Lower lobe of right lung (tissue), 2 donors: ENCODE measurements at places on chromosomes 1 and 21.

GRCh38 chr1:30770150-30770549 lies 12.6 kb upstream of the LAPTM5 start:
- no peak for DNase-seq

DNA sequence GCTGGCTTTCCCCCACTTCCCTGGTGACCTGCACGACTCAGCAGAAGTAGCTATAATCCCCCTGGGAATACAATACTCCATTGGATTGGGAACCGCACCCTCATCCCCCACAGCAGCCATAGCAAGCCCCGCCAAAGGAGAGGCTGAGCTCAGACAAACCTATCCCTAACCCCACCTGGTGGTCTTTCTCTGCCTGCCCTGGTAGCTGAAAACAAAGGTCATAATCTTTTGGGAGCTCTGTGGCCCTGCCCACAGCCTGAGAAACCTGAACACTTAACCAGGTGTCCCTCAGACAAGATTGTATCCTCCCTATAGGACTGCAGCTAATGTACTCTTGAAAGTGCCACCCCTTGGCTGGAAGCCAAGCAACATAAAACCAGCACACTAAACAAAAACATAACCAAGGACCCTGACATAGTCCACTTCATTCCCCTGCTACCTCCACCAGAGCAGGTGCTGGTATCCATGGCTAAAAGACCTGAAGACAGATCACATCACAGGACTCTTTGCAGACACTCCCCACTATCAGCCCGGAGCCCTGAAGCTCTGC lies 71.6 kb upstream of the RUNX1 start:
- no peak for DNase-seq

DNA sequence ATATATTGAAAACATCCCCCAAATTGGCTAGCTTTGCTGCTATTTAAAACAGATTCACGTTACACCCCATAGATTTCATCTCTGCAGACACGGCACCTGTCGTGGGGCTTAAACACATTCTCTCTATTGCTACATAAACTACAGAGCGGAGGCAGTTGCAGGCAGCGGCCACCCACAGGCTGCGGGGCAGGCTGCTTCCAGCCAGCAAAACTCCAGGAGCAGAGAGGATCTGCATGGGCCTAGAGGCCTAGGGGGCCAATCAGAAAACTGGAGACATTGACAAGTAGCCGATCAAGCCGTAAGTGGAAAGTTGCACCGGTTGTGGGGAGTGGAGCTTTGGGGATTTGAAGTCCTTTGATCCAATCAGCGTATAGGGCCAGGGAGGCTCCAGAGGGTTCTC lies 129.0 kb upstream of the KLHDC7A start:
- no peak for DNase-seq

GRCh38 chr1:115239426-115239825 lies 98.6 kb downstream of the NGF start:
- DNase-seq, result no peak

DNA sequence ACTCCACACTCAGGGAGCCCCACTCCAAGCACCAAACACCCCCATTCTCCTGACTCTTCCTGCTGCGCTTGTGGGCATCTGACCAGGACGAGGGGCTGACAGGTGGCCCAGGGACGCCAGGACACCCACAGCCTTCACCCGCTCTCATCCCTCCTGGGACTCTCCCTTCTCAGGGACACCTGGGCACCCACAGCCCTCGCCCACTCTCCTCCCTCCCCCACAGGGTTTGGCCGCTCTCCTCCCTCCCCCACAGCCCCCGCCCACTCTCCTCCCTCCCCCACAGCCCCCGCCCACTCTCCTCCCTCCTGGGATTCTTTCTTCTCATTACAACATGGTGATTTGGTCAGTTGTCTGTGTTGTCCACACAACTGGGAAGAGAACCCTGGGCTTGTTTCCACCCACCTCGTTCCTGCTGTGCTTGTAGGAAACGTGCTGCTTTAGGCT lies 43.4 kb downstream of the PRDM15 start:
- DNase-seq, result no peak

- no peak for DNase-seq
Measured at GRCh38 chr1:72037745-72038343, 244.5 kb downstream of the NEGR1 start.

GRCh38 chr1:65429806-65430205 lies 9.3 kb downstream of the LEPR start:
- DNase-seq, result no peak

DNA sequence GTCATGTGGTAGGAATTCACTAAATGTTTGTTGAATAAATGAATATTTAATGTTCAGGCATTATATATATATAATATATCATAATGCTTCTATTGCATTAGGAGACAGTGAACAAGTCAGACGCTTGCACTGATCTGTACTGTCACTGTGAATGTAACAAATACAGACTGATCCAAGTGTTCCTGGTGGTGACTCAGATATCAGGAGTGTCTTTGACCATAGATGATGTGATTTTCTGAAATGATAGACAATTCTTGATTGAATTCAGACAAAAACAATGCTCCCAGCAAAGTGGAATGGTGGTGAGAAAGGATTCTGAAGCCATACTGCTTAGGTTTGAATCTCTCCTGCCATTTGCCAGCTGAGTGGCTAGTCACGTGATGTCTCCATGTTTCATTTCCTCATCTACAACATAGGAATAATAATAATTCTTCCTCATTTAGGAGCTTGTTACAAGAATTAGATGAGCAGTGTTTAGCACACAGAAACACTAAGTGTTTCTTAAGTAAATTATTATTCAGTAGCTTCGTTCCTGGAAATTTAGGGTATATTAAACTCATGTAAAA lies 71.0 kb downstream of the OLFML2B start:
- no peak for DNase-seq

DNA sequence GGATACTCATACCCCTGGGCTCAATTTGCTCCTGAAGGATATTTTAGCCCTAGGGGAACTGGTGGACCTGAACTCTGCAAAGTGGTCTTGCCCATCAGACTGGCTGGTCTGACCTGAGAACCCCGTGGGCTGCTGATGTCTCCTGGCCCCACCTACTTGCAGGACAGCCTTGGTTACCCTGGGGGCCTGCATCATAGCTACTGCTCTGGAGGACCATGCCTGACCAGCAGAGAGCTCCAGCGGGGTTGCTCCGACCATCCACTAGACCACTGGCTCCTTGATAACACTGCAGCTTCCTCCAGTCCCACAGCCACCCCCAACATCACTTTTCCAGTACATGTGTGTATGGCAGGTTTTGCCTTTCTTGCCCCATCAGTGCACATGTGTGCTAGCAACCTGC lies 331.6 kb upstream of the BRINP3 start:
- no peak for DNase-seq

DNA sequence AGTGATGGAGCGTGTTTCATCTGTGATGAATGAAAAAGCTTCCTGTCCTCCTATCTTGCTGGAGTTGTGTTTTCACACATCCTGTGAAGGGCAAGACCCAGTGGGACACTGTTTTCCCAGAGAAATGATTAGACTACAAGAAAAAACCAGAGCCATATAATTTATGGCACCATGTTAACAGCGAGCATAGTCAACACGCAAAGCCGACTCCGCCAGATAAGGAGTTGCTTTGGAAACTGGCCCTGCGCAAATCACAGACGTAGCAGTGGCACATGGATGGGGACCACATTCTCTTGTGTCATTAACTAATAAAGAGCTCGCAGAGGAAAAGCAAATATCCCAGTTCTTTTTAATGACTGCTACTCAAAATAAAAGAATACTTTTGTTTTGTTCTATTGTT lies 471.2 kb upstream of the RUNX1 start:
- no peak for DNase-seq

DNA sequence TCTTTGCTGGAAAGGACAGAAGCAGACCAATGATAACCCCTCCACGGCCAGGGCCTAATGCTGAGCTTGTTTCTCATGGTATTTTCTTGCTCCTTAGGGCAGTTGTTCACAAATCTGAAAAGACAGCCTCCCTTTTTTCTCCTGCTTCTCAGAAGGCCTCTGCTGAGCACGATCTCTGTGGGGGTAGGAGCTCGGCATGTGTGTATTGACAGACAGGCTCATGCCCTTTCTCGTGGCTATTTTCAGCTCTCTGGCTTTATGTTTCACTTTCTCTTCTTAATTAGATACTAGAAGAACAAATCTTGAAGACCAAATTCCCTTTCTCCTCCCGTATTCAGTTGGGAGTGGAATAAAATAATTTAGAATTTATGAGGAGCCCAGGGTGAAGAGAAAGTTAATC lies 768 bp upstream of the RIIAD1 start:
- DNase-seq, result no peak

GRCh38 chr1:243261390-243261789 lies 5.5 kb downstream of the SDCCAG8 start:
- DNase-seq, result no peak

GRCh38 chr1:5662744-5663126 lies 329.5 kb downstream of the NPHP4 start:
- DNase-seq, result no peak

DNA sequence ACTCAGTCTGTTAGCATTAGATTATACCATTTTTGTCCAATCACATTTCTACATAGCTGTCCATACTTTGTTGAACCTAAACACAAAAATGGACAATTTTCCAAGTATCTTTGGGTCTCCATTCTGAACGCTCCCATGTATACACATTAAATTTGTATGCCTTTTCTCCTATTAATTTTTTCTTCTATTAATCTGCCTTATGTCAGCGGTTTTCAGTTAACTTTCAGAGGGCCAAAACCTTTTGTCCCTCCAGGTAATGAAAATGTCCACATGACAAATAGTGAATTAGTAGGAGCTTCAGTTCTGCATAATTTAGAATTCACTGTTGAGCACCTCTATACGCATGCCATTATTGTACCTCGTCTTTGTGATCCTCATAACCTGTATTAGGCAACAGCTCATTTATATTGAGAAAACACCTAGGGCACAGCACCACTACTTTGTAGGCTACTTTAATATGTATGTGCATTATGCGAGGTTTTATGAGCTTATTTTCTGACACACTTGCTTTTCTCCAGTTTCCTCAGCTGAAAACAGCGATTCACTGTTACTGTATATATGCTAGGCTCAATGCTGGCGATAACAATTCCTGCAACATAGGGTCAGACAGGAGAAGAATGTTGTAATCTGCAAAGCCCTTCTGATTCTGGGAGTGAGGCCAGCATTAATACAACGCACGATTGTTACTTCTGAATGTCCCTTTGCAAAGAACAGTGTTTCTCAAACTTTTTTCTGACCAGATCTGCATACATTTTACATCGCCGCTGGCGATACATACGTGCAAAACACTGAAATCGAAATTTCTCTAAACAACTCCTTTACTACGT lies 1.1 kb upstream of the ABCD3 start:
- DNase-seq, result no peak

DNA sequence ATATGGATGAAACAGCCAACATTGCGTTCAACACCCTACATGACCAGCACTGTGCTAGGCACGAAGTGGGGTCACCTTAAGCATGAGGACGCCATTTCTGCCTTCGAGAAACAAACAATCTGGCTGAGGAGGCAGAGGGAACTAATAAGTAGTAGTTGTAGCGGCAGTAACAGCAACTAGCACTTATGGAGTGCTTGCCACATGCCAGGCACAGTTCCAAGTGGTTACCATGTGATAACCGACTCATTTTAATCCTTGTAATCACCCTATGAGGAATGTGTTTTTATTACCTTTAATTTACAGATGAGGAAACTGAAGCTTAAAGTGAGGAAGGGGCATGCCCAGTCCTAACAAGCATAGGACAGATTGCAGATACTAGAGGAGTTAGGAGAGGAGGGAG lies 33.7 kb downstream of the KCND3 start:
- DNase-seq, result no peak

DNA sequence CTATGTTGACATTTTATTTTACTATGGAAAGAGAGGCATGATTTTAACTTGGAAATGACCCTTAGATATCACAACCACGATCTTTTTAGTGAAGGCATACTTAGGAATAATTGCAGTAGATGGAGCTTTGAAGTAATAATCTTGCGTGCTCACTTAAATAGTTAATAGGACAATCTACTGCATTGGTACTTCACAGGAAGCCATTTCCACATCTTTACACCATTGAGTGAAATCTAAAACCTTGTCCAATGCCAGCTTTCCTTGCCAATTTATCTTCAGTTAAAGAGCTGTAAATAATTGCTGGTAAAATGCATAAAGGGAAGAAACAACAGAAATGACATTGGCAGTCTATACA lies 586.3 kb downstream of the ADGRL2 start:
- no peak for DNase-seq

GRCh38 chr1:24311234-24311633 lies 7.9 kb upstream of the GRHL3 start:
- DNase-seq, result no peak

DNA sequence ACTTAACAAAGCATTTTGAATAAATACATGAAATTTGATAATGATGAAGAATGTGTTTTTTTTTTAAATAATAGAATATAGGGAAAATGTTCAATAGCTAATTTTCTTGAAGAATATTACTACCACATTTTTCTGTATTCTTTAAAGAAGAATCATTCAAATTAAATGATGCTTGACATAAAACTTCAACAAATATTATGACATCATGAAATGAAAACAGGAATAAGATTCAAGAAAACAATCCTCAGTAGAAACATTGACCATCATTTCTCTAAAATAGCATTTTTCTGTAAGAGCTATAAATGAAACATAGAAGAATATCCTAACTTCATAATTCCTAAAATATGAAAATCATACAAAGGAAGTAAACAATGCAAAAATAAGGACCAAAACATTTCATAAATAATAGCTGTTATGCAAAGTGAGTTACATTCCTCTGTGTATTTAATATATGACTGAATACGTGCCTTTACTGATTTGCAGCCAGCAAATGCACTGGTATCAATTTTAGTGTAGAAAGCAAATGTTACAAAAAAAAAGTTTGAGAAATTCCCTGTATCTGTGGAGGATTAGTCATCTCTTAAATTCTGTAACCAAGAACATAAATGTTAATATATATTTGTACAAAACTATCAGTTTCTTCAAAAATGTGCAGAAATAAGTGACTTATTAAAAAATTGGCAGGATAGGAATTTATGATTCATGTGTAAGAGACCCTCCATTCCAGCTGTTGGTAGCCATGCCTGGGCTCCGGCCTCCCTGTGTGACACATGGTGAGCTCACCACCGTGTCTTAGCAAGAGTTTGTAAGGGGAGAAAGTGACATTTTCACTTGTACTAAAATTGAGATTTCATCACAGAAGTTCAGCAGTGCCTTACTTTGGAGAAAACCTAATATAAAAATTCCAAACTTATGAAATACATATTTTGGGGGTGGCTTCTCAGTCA lies 15.0 kb upstream of the PTPN14 start:
- DNase-seq, result no peak

GRCh38 chr21:44013380-44014088 lies 1.4 kb downstream of the TRAPPC10 start:
- no peak for DNase-seq

DNA sequence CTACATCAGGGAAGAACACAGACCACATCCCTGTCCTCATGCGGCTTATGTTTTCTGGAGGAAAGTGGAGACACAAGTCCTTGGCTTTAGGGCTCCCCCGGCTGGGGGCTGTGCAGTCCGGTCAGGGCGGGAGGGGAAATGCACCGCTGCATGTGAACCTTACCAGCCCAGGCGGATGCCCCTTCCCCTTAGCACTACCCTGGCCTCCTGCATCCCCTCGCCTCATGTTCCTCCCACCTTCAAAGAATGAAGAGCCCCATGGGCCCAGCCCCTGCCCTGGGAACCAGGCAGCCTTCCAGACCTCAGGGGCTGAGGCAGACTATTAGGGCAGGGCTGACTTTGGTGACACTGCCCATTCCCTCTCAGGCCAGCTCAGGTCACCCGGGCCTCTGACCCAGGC lies 45.5 kb downstream of the TNNT2 start:
- DNase-seq, result peak; percentile 41
